NCI-H2227 treated with DMSO at 0.1 percent for 48 hours (cell line): ENCODE measurements at places on chromosomes 11 and 22.

- no peak for DNase-seq
These were observed 65.3 kb upstream of the SLN start for GRCh38 chr11:107777110-107777509.

DNA sequence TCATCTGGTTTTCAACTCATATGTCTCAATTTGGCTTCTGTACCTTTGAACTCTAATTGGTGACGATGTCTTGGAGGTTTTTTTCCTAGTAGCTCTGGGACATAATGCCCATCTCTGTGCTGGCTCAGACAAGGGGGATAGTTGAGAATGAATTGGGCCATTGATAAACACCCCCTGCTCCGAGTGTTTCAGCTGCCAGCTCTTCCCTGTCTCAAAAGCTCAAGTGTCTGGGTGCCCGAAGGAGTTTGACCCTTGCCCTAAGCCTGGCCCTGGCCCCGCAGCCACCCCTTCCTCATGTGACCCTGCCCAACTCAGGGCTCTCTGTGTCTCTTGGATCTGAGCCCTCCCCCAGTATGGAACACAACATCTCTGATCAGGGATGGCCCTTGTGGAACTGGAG, 3.0 kb downstream of the INSC start:
- DNase-seq = no peak

GRCh38 chr11:35040221-35040942, 98.6 kb upstream of the CD44 start:
- no peak for DNase-seq

- DNase-seq = no peak
These were observed 733.0 kb upstream of the KIRREL3 start for GRCh38 chr11:127733552-127733951.

DNA sequence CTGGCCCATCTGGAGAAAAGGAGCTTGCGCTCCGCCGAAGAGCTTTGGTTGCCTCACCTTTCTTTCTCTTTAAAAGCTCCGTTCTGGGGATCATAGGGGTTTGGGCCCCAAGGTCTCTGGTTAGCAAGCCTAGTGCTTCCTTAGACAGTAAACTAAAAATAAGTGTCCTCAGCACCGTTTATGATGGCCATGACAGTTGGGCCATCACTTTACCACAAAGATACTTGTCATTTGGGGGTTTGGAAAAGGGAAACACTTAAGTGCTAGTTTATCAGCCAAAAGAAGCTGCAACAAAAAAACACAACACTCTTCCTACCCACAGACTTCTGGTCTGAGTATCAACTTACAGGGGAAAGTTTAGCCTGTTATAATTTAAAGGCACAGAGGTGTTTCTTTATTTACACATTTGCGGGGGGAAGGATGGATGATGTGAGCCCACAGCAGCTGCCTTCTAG, 88.4 kb upstream of the CD44 start:
- DNase-seq = no peak

DNA sequence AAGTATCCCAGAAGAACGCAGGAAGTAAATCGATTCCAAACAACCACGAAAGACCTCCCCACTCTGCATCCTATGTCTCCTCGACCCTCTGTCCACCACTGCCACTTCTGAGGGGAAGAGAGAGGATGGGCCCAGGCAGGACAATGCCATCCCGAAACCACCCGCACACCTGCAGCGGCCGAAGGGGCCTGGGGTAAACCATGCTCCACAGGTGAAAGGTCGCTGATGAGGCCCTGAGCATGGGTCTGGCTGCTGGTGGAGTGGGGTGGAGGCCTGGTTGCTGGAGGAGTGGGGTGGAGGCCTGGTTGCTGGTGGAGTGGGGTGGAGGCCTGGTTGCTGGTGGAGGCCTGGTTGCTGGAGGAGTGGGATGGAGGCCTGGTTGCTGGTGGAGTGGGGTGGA, 13.1 kb downstream of the TOLLIP start:
- no peak for DNase-seq

- DNase-seq = peak; percentile 7
These were observed 3.1 kb upstream of the COMMD9 start for GRCh38 chr11:36292311-36292722.

- DNase-seq = no peak
These were observed 71.0 kb downstream of the BRD1 start for GRCh38 chr22:49756676-49757075.

GRCh38 chr11:1916132-1916985, 3.1 kb upstream of the TNNT3 start:
- no peak for DNase-seq

DNA sequence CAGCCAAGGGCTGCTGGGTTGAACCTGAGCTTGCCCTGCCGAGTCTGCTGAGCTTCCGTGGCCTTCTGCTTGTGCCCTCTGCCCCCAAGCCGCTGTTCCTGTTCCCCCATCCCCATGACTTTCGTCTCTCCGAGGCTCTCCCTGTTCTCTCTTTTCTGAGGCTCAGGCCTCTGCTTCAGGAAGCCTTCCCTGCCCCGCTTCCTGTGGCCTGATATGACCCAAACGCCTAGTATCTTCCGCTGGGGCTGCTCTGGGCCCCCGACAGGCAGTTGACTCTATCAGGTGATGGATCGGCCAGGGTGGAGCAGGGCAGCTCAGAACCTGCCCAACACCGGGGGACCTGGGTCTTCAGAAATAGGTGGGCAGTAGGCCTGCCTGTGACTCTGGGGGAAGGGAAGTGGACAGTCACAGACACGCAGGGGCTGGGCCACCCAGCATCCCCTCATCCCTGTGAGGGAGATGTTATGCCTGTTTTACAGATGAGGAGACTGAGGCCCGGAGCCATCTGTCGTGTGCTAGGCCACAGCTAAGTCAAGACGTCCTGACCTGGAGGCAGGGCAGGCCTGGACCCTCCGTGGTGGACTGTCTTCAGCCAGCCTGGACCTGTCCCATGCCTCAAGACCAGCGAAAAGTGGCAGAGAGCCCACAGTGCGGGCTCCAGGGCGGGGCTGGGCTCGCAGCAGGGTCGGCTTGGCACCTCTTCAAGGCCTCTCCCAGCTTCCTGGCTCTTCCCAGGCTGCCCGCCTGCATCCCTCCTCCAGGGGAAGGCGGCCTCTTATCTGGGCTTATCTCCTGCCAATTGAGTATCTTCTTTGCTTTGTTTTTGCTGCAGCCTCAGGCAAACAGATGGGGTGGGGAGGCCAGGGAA, 16.2 kb downstream of the BAD start:
- DNase-seq = no peak
